Islet precursor cell (in vitro differentiated cells): ENCODE measurements at places on chromosomes 3 and 15.
A peak's percentile ranks its signal among the peaks of the same experiment; 100 is the strongest.

DNA sequence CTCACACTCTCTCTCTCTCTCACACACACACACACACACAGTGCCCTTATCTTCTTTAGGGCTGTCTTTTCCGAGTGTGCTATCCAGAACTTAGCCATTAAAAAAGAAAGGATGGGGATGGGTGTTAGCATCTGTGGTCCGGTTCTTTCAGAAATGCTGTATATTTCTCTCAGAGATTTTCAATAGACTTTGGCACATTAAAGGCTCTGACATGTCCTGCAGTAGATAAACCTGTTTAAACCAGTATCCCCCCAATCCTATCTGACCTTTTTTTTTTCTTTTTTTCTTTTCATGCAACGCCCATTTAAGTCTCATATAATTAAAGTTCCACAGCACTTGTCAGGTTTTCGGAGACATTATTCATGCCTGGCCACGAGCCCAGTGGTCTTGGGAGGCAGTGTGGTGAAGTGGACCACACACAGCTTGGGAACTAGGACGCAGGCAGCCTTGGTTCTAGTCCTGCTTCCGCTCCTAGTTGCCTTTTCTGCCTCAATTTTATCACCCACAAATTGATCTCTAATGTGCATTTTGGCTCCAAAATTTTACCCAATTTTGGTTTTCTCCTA is 13.3 kb downstream of the CAV3 start:
- no peak for DNase-seq

- peak; percentile 75 for DNase-seq
Observed at GRCh38 chr15:81106560-81106959, 27.5 kb upstream of the CFAP161 start.

DNA sequence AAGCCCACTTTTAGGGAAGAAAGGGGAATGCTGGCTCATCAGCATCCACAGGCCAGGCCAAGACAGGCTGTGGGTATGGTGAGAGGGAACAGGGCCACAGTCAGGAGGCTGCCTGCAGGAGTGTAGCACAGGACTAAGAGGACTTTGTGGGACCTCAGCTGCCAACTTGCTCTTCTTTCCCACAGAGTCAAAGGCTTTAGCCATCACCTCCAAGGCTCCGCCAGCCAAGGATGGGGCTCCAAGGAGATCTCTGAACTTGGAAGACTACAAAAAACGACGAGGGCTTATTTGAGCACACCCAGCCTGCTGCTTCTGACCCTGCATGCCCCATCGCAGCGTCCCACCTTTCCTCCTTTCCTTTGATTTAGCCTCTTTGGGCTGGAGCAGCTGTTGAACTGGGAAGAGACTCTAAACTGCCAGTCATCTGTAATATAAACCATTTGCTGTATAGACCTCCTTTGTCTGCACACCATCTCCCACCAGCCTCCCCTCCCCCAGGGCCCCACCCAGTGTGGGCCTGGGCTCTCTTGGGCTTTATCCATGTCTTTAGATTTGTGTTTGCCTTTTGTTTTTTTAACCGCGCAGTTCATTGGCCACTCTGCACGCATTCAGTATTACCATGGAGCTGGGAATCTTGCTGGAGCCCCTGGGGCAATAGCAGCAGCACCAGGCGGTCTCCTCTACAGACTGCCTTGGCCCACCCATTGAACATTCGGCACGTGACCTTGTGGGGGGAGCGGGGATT is 13.1 kb upstream of the ITPKA start:
- DNase-seq, result no peak

- DNase-seq, result no peak
Observed at GRCh38 chr3:197364410-197365071, 66.1 kb upstream of the DLG1 start.
